NCI-H524 (cell line): ENCODE measurements at places on chromosomes 6 and 20.

DNA sequence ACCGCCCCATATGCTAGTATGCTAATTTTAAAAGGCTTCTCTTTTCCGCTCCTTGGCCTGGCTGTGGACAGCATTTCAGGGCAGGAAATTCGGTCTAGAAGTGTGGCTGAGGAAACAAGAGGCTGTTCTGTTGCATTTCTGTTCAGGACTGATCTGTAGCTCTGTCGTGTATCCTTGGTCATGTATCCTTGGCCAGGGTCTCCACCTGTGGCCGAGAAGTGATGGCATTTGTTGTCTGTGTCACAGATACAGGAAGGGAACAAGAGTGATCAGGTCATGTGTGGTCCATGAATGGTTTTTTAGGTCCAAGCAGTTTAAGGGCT is 300.5 kb upstream of the SUPT3H start:
- no peak for DNase-seq

DNA sequence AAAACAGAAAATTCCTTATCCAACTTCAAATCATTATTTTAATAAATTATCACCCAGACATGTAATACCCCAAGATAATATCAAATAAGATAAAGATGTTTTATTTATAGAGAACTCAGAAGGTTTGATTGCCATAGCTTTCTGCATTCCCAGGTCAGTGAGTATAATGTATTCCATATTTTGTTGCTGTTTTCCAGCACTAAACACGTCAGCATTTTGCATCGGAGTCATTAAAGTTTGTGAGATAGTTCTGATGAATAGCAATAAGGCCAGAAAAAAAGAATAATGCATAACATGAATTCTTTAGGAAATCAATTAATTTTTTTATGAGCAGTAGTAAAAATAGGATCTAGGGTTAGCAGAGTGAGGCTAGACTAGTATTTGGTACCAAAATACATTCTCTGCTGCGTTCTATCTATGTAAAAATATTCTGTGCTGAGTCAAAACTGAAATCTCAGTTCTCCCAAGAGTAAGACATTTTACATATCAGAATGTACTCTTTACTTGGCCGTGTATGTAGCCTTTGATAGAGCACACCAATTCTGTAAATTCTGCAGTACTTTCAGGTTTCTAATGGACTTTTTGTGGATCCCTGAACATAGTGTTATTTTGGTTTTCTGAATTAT is 269.9 kb upstream of the AGPAT4 start:
- DNase-seq: no peak

DNA sequence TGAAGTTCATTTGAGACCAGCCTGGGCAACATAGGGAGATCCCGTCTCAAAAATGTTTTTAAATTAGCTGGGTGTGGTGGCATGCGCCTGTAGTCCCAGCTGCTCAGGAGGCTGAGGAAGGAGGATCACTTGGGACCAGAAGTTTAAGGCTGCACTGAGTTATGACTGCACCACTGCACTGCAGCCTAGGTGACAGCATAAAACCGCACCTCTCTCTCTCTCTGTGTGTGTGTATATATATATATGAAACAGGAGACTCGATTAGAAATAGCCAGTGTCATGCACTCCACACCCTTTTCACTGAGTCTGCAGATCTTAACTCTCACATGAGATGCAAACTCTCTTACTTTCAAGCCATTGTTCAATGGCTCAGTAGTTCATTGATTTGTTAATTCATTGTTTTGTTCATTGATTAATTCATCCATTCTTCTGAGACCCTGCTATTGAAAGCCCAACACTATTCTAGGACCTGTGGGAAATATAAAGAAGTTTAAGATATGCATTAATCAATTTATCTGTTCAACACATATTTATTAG is 52.4 kb upstream of the MRPS10 start:
- no peak for DNase-seq

- DNase-seq: no peak
Measured at GRCh38 chr6:116695401-116695800, 14.4 kb downstream of the KPNA5 start.

GRCh38 chr20:36214684-36215256 is 21.5 kb upstream of the AAR2 start:
- peak; percentile 41 for DNase-seq

GRCh38 chr6:113406048-113406695 is 451.0 kb upstream of the MARCKS start:
- DNase-seq: no peak

GRCh38 chr6:142355520-142356174 is 53.8 kb downstream of the ADGRG6 start:
- no peak for DNase-seq

- DNase-seq: no peak
Measured at GRCh38 chr6:157219201-157220200, 103.8 kb downstream of the TMEM242 start.

DNA sequence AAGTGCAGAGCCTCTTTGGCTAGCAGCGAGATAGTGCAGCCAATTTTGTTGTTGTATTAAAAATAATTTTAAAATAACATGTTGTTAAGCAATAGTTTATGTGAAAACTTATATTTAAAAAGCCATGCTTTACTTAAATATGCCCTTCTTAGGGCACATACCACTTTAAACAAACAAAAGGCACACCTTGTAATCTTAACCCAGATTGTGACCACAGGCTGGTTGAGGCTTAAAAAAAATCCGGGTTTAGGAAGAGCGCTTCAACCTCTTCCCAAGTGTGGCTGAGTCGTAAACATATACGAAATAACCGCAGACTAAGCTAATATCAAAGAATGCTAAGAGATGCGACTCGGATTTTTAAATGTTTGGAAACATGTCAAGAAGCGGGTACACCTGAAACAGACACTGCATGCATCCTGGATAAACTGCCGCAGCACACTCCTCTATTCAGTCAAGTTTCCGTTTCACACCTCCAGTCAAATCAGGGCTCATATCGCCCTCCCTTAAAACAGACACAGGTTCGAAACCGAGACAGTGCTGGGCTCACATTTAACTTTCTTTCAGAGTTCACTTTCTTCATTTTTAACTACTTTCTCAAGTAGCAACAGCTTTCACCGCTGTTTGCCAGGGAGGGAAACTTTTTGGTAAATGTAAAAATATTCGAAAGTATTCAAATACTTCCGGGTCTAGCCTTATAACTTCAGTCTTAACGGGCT is 1.5 kb downstream of the DEK start:
- DNase-seq: peak; percentile 12

DNA sequence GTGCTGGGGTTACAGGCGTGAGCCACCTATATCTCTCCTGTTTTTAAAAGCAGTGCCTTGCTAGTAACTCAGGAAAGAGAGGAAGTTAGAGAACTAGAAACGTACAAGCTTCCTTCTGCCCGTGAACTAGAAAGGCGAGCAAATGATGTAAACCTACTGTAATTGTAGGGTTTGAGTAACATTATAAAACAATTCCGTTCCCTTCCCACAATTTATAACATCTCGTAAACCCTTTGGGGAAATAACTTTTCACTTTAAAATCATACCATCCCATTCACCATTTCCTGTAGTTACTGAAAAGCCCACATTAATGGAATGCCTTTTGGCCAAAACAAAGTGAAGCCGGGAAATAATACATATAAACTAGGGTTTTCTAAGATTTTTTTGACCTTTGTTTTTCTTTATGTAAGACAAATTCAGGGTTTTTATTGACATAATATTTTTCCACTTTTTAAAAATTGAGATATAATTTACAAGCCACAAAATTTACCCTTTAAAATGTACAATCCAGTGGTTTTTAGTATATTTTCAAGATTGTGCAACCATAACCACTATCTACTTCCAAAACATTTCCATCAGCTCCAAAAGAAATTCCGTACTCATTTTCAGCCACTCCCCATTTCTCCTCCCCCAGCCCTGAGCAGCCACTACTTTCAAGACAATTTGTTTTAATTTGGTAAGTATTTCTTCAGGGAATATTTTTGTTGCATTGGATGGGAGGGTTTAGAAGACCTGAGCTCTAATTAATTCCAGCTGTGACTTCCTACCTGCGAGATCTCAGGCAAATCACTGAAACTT is 175.1 kb upstream of the PDE10A start:
- DNase-seq: no peak

DNA sequence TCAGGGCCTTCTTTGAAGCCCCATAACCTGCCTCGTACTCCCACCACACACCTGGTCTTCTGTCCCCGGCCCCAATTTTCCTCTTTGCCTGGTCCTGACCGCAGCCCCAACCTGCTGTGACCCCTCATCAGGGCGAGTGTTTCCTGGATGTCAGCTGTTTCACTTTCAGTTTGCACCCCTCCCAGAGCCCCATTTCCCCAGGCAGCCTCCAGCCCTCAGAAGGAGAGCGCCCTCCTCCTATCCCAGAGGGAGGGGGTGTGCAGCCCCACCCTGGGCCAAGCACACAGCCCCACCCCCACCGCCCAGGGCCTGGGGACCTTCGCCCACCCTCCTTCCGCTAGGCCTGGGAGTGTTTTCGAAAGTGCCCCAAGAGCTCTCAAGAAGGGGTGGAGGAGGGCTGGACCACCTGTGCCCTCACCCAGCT is 1.5 kb downstream of the BAK1 start:
- DNase-seq: no peak

DNA sequence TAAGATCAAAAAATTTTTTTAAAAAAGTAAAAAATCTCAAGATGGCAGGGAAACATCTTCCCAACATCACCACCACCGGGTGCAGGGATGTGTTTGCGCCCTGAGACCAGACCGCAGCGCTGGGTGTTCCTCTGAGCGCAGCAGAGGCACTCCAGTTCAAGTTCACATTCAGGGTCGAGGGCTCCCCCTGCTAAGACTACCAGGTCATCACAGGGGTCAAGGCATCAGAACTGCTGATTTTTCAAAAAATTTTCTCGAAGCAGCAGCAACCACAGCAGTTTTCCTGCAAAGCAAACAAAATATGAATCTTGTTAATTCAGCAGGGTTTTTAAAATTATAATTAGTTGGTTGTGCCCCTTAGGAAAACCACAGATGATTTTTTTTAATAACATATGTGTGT is 83.1 kb downstream of the MYLK4 start:
- DNase-seq: no peak

DNA sequence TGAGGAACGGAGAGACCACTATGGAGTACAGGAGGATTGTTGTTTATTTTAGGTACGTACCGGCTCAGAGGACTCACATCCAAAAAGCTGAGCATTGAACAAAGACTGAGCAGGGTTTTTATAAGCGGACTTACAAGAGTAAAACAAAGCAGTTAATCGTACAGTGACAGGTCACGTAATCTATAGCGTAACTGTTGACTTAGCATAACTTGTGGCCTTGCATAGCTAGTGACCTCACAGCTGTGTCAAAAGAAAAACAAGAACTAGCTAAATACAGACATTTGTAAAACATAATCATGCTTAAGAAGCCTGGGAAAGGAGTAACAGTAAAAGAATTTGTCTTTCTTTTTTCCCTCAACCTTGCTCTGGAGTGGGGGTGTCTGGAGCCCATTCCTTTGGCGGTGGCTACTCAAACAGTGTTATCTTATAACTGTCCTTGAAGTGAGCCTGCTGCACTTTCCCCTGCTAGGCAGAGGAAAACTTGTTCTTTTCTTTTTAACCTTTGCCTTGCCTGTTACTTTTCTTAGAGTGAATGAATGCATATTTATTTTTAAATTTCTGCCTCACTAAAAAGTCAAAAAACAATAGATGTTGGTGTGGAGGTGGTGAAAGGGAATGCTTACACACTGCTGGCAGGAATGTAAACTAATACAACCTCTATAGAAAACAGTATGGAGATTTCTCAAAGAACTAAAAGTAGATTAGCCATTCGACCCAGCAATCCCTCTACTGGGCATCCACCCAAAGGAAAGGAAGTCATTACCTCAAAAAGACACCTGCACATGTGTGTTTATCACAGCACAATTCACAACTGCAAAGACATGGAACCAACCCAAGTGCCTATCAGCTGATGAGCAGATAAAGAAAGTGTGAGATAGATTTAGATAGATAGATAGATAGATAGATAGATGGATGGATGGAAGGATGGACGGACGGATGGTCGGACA is 109.0 kb downstream of the TAF4 start:
- no peak for DNase-seq

GRCh38 chr6:129901910-129902309 is 40.8 kb upstream of the TMEM244 start:
- DNase-seq: no peak
